ENCODE measurements at places on chromosomes 6 and 20.

GRCh38 chr6:10175362-10175761 lies 239.5 kb downstream of the TFAP2A start:
- DNase-seq, result no peak

DNA sequence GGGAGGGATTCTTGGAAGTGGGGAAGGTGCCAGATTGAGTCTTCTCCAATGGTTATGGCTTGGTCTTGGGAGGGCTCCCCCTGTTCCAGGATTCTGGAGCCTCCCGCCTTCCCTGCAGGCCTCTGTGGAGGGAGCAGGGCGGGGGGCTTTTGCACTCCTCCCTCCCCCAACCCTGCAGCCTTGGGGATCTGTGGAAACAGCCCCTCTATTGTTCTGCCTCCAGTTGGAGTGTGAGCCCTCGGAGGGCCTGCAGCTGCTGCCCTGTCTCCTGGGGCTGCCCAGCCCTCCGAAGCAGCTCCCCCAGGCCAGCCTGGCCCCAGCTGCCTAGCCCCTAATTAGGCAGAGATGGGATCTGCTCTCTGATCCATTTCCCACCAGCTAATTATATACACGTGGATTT lies 14.7 kb downstream of the FAM110A start:
- DNase-seq, result no peak

DNA sequence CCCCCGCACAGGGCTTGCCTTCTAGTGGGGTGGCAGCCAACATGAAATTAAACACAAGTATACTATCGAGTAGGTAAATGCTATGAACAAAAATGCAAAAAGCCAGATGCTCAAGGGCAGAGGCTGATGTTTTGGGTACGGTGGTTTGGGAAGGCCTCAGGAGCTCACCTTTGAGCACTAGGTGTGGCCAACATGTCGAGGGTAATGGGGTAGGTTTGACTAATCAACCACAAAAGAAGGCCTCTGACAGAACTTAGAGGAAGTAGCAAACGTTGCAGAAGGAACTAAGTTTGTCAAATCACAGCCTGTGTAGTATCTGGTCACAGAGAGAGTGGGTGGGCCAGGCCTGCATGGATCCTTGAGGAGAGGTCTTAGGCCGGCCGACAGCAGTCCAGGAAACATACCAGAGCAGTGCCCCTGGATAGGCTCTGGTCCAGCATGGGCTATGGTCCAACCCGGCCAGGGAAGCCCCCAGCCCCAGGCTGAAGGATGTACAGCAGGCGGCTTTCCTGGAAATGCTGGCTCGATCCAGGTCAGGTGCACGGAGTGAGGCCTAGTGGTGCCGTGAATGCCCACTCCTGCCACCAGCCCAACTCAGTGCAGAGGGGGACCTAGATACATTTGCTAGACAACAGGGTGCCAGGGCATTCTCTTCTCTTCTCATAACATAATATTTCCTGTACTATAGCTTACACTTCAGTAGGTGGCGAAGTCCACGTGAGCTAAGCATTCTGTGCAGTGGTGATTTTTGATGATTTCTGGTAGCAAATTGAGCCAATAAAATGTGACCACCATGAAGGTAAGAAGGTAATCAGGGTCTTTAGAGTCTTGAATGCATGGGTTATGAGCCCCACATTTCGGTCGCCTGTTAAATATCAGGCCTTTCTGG lies 56.3 kb upstream of the CD93 start:
- no peak for DNase-seq

DNA sequence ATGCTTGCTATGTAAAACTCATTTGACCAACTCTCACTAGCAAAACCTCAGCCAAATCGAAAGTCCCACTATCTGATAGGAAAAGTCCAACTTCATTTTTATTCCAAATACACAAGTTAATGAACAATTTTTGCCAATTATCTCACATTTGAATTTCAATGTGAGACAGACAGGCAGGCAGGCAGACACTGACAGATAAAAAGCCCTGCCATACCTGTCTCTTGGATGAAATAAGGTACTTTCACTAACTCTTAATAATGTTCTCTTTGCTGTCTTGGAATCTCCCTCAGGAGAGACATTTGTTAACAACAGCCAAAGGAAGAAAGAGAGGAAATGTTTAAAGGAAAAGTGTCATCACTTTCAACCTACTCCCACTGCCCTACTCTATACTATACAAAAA lies 82.0 kb downstream of the RNGTT start:
- DNase-seq, result no peak

DNA sequence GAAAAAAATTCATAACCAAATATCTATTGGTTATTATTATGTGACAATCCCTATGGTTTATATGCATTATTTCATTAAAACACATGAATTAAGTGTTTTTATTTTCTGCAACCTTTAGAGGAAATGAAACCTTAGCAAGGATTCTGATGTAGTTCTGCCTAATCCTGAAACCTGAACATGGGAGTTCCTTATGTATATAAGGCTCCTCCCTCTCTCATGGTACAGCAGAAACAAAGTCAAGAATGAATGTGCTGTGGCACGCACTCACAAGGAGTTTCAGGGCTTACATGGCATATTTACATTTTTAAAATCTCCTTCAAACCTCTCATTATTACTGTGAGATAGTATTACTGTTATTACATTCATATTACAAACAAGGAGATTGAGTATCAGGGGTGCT lies 426.4 kb upstream of the CITED2 start:
- no peak for DNase-seq

GRCh38 chr6:20242397-20242796 lies 30.1 kb upstream of the MBOAT1 start:
- no peak for DNase-seq

GRCh38 chr20:41004531-41005360 lies 23.9 kb upstream of the TOP1 start:
- no peak for DNase-seq

DNA sequence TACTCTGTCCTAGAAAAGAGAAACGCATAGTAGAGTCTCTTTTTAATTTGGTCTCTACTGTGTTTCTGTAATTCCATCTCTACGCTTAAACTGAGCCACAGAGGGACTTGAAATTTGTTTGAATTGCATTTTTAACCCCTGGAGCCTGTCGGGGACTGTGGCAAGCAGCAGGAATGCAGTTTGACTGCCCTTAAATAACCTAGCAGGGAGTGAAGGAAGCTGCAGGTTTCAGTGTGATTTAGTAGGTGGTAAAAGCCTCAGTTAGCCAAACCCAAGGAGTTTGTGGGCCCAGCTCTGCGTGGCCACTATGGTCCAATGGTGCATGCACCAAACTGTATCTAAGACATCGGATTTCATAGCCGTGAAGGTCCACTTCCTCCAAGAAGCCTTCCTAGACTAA lies 70.3 kb upstream of the MC3R start:
- no peak for DNase-seq

DNA sequence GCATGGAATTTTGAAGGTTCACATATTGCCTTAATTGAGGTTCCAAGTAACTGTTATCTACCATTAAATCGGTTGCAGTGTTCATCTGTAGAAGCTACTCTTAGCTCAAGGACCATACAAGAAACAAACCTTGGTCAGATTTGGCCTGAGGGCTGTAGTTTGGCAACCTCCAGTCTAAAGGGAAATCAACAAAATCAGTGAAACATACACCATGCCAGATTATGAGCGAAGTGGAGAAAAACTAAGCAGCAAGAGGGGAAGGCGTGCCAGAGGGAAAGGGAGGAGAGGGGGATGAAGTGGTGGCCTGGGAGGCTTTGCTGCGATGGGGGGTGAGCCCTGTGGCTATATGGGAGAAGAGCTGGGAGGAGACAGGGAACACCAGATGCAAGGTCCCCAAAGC lies 8.8 kb upstream of the SNAI1 start:
- DNase-seq, result no peak

GRCh38 chr6:136079701-136080565 lies 170.2 kb downstream of the MTFR2 start:
- DNase-seq, result no peak

DNA sequence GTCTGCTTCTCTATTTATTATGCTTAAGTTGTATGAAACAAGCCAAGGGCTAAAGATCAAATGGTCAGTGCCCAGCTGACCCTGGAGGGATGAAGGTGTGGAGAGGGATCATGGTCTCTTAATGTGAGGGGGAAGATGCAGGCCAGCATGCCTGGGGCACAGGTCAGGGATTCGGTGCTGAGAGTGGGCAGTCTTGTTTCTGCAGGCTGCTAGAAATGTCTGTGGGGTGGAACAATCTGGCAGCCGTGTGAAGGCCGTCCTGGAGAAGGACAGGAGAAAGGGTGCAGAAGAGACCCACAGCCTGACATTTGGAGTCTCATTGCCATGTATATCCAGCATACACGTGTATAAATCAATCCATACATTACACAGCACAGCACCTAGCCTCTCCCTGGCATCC lies 258.3 kb upstream of the MOCS1 start:
- no peak for DNase-seq

GRCh38 chr6:140058863-140059262 lies 684.4 kb upstream of the CITED2 start:
- DNase-seq, result no peak

- no peak for DNase-seq
Measured at GRCh38 chr20:17470973-17471372, 60.2 kb downstream of the BFSP1 start.

- no peak for DNase-seq
Measured at GRCh38 chr6:37362101-37362828, 8.5 kb downstream of the RNF8 start.

- no peak for DNase-seq
Measured at GRCh38 chr20:49693435-49694171, 20.1 kb downstream of the B4GALT5 start.

DNA sequence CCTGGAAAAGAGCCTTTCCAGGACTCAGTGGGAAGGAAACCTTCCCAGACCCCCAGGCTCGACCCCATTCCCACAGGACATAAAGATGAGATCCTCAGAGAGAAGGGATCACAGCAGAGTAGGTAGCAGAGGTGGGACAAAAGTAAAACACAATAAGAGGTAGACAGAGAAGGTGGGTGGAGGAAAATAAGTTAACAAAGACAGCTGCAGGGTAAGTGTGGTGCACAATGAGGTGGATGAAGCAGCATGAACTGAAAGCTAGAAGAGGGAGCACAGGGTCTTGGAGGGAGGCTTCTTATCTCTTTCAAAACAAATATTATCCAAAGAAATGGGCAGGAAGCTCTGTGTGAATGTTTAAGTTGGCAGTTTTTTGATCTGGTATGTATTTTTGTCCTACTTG lies 14.0 kb upstream of the MAP7 start:
- no peak for DNase-seq

GRCh38 chr6:79672631-79673111 lies 41.5 kb downstream of the SH3BGRL2 start:
- peak; percentile 8 for DNase-seq

GRCh38 chr6:78561015-78561414 lies 306.3 kb upstream of the IRAK1BP1 start:
- DNase-seq, result no peak

- DNase-seq, result no peak
Measured at GRCh38 chr6:126385536-126385935, 45.6 kb downstream of the CENPW start.

- DNase-seq, result peak; percentile 22
Measured at GRCh38 chr6:25017932-25018567, 82.3 kb upstream of the RIPOR2 start.

DNA sequence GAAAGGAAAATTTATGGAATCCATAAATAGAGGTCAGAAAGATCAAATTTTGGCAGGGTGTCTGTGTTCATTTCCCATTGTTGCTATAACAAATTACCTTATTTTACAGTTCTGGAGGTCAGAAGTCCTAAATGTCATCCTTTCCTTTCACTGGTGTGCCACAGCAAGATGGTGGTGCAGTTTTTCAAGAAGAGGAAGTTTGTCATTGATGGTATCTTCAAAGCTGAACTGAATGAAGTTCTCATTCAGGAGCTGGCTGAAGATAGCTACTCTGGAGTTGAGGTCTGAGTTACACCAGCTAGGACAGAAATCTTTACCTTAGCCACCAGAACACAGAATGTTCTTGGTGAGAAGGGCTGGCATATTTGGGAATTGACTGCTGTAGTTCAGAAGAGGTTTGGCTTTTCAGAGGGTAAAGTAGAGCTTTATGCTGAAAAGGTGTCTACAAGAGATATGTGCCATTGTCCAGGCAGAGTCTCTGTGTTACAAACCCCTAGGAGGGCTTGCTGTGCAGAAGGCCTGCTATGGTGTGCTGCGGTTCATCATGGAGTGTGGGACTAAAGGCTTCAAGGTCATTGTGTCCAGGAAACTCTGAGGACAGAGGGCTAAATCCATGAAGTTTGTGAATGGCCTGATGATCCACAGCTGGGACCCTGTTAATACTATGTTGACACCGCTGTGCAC lies 7.2 kb upstream of the CCNC start:
- DNase-seq, result no peak

DNA sequence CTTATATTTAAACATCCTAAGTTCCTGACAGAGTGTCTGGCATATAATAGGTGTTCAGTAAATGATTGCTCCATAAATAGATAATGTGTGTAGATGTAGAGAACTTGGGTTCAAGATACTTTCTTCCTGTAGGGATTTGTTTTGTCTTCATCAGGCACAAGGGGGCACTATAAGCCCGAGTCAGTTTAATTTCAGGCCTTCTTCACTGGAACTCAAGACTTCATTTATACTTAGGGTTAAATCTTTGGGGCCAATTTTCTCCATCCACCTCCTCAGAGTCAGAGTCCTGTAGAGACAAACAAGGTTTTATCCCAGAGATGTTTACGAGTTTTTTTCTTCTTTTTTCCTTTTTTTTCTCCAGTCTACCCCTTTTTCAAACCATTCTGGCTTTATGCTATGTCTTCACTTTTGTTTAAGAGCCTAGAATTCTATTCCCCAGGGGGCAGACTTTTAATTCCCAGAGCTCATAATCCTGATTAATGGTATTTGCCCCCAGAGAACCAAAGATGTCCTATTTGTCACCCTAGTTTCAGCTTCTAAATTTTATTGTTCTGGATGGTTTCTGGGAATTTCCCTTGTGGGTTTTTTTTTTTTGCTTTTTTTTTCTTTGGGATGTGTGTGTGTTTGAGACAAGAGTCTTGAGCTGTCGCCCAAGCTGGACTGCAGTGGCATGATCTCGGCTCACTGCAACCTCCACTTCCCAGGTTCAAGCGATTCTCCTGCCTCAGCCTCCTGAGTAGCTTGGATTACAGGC lies 88.4 kb downstream of the HFE start:
- peak; percentile 62 for DNase-seq

DNA sequence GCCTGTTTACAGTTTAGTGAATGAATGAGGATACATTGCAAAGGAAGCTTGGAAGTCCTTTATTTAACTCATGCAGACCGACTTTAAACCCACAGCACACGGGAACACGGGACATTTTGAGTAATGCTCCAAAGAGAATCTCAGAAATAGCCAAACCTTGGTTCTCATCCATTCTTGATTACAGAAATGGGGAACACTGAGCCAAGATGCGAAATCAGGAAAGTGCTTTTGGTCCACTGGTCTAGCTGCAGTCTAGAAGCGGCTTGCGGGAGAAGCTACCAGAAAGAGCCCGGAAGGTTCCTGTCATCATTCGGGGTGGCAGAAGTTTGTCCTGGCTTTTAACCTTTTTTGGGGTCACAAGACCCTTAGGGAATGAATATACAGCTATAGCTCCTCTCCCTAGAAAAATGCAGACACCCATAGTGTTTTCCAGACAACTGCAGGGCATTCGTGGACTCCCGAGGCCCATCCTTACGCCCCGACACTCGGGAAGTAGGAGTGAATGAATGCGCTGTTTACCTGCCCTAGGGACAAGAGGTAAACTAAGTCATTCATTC lies 475 bp upstream of the TMEM181 start:
- no peak for DNase-seq

All from AG08395 (cell line).